Activated naive CD8-positive, alpha-beta T cell treated with anti-CD3 and anti-CD28 coated beads for 36 hours (primary cell): ENCODE measurements at places on chromosomes 3 and 15.

GRCh38 chr3:127442506-127442905 lies 148.0 kb downstream of the TPRA1 start:
- no peaks in the 10 kb centered on the region for H3K4me1 ChIP-seq
- no peaks in the 10 kb centered on the region for H3K27me3 ChIP-seq
- DNase-seq = no peak
- no peak overlapping the region for H3K27ac ChIP-seq
- H3K36me3 ChIP-seq = no peaks in the 10 kb centered on the region

- H3K4me3 ChIP-seq = no peak overlapping the region
- peaks cover 3% of the 10 kb centered on the region for H3K27me3 ChIP-seq
- no peak for DNase-seq
- H3K4me1 ChIP-seq = no peaks in the 10 kb centered on the region
- H3K27ac ChIP-seq = no peak overlapping the region
Measured at GRCh38 chr15:100986158-100986896, 67.2 kb downstream of the LRRK1 start.

- no peak overlapping the region for H3K4me3 ChIP-seq
- H3K36me3 ChIP-seq = no peaks in the 10 kb centered on the region
- peaks cover 43% of the 10 kb centered on the region for H3K27me3 ChIP-seq
- DNase-seq = no peak
- H3K27ac ChIP-seq = no peak overlapping the region
- H3K4me1 ChIP-seq = no peaks in the 10 kb centered on the region
Measured at GRCh38 chr3:134315286-134316106, 58.8 kb downstream of the AMOTL2 start.

DNA sequence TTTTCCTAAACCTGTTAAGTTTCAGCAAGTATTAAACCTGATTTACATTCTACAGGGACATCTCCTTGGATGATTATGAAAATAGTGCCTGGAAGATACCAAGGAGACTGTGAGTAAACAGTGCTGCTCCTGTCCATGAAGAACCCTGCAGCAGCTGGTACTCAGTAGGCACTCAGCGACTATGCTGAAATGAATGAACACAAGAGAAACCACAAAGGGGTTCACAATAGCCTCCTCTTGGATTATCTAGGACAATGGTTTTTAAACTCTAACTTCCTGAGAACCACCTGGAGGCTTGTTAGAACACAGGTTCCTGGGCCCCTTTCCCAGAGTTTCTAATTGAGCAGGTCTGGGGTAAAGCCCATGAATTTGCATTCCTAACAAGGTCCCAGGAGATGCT lies 488.4 kb upstream of the UBE2E2 start:
- no peak for DNase-seq
- H3K4me1 ChIP-seq = no peaks in the 10 kb centered on the region
- H3K27me3 ChIP-seq = no peaks in the 10 kb centered on the region
- no peaks in the 10 kb centered on the region for H3K36me3 ChIP-seq
- no peak overlapping the region for H3K27ac ChIP-seq

GRCh38 chr3:114857299-114857701 lies 289.8 kb downstream of the ZBTB20 start:
- no peak overlapping the region for H3K27ac ChIP-seq
- H3K27me3 ChIP-seq = no peaks in the 10 kb centered on the region
- H3K4me3 ChIP-seq = no peak overlapping the region
- peaks cover 2% of the 10 kb centered on the region for H3K36me3 ChIP-seq
- H3K4me1 ChIP-seq = peaks cover 43% of the 10 kb centered on the region

DNA sequence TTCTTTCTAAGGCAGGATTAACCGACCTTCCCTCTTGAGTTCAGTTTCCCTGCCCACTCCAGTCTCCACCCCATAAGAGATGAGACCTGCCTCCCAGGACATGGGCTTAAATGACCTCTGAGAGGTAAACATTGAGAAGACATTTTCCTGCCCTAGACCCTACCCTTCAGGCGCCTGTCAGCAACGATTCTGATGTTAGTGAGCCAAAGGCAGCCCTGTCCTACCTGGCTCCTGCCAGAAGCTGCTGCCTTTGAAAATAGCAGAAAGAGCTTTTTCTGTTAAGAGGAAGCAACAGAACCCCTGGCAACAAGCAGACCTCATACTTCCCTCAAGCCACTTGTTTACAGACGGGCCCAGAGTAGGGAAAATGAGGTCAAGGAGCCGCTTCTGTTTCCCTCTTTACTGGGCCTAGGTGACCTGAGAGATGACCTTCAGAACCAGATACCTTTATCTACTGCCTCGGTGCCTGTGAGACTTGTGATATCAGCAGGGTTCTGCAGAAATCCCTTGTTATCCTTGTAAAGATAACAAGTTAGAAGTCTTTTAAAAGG lies 52.0 kb downstream of the CD200R1L start:
- H3K27me3 ChIP-seq = no peaks in the 10 kb centered on the region
- H3K27ac ChIP-seq = no peak overlapping the region
- DNase-seq = no peak
- H3K36me3 ChIP-seq = no peaks in the 10 kb centered on the region
- H3K4me3 ChIP-seq = no peak overlapping the region

DNA sequence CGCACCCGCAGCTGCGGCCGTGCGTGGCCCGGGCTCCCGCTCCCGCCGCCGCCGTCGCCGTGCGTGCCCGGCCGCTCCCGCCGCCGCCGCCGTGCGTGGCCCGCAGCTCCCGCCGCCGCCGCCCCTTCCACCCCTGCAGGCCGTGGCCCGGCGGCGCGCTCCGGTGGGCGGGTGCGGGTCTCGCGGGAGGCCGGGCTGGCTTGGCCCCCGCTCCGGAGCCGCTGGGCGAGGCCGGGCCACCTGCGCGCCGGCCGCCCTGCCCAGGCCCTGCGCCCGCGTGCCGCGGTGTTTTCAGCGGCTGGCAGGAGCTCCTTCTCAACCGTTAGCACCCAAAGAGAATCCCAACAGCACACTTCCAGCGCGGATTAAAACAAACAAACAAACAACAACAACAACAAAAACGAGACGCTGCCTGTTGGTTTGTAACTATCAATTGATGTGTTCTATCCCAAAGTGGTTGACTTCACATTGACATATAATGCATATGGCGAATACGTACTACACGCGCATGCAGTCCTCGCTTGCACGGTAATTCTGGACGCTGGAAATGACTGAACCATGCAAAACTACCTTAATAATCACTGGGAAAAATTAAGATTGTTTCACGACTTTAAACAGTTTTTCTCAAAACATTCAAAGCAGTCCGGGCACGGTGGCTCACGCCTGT lies 113.7 kb upstream of the GOLGA8J start:
- H3K36me3 ChIP-seq = peaks cover 2% of the 10 kb centered on the region
- peaks cover 70% of the 10 kb centered on the region for H3K27me3 ChIP-seq
- H3K27ac ChIP-seq = no peak overlapping the region

GRCh38 chr3:58161435-58162398 lies 49.1 kb downstream of the DNASE1L3 start:
- H3K27me3 ChIP-seq = no peaks in the 10 kb centered on the region
- no peak overlapping the region for H3K4me3 ChIP-seq
- H3K4me1 ChIP-seq = peaks cover 11% of the 10 kb centered on the region
- H3K27ac ChIP-seq = peak overlapping the region; percentile 44
- no peak for DNase-seq

DNA sequence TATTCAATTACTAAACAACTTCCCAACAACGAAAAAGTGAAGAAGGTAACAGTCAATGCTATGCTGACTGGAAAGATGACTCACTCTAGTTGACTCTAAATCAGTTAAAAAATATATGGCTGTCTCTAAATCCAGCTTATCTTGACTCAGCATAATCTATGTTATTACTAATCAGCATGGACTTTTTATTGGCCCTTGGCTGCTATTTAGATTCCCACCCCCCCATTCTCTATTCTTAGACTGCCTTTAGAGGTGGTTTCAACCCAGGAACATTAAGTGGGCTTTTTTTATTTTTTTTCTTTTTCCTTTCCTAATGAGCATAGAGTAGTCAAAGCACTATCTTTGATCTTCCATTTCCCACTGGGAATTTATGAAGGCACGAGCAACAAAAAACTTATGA lies 1.9 kb downstream of the PCOLCE2 start:
- DNase-seq = no peak
- peaks cover 73% of the 10 kb centered on the region for H3K27me3 ChIP-seq
- H3K4me1 ChIP-seq = peaks cover 6% of the 10 kb centered on the region

DNA sequence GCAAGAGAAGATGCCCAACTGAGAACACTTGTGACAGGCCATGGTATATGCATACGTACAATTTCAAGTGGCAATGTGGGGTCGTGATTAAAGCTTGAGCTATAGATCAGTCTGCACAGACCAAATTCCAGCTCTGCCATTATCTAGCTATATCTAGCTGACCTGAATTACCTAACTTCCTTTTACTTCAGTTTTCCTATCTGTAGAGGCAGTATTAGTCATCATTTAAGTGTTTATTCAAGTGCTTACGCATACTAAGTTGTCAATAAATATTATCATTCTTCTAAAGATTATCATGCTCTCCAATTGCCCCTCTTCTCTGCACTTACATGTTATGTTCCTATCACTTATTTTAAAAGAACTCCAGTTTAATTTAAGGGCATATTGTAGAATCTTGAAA lies 87.9 kb downstream of the ARPP21 start:
- no peak overlapping the region for H3K4me3 ChIP-seq
- no peak for DNase-seq
- no peak overlapping the region for H3K27ac ChIP-seq
- H3K27me3 ChIP-seq = no peaks in the 10 kb centered on the region

GRCh38 chr15:67902579-67903009 lies 62.7 kb upstream of the RNU6-1 start:
- no peak overlapping the region for H3K27ac ChIP-seq
- DNase-seq = no peak
- no peak overlapping the region for H3K4me3 ChIP-seq
- peaks cover 3% of the 10 kb centered on the region for H3K27me3 ChIP-seq

DNA sequence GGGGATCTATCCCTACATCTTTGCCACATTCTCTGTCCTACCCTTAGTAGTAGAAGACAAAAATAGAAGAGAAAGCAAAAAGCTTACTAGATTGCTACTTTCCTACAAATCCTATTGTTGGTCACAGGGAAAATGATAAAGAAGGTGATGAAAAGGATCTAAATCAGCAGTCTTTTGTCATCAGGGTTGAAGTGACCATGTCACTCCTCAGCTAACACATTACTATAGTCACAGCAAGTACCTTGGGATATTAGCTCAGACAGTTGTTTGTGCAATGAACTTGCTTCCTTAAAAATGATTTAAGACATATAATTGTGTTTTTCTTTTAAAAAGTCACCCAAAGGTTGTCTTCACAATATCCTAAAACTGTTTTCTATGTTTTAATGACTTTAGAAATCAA lies 6.3 kb downstream of the ST3GAL6 start:
- no peak for DNase-seq
- peaks cover 10% of the 10 kb centered on the region for H3K27me3 ChIP-seq
- no peaks in the 10 kb centered on the region for H3K36me3 ChIP-seq

GRCh38 chr3:51706021-51706485 lies 815 bp upstream of the GRM2 start:
- no peak for DNase-seq
- peaks cover 5% of the 10 kb centered on the region for H3K27me3 ChIP-seq
- H3K27ac ChIP-seq = no peak overlapping the region
- H3K36me3 ChIP-seq = peaks cover 6% of the 10 kb centered on the region
- H3K4me1 ChIP-seq = peaks cover 14% of the 10 kb centered on the region

- no peaks in the 10 kb centered on the region for H3K36me3 ChIP-seq
- peaks cover 51% of the 10 kb centered on the region for H3K27me3 ChIP-seq
- peaks cover 39% of the 10 kb centered on the region for H3K4me1 ChIP-seq
- H3K4me3 ChIP-seq = no peak overlapping the region
Measured at GRCh38 chr15:101498076-101498716, 8.7 kb upstream of the PCSK6 start.

DNA sequence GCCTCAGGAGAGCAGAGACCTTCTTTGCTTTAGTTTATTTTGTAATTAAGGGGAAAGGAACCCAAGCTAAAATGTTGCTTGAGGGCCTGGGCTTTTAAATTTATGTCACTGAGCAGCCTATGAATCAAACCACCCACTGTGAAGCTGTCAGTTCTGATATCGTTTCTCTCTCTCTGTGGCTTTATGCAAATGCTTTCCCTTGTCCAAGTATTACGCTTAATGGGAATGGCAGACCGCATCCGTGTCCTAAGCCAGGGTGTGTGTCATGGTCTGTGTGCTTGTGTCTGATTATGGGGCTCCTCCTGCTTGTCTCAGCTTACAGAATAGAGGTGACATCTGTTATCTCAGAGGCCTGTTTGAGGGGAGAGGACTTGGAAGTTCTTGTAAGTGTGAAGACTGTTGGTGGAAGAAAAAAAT lies 82.4 kb downstream of the EBLN2 start:
- H3K36me3 ChIP-seq = no peaks in the 10 kb centered on the region
- DNase-seq = no peak

- peak; percentile 93 for DNase-seq
- peak overlapping the region; percentile 90 for H3K27ac ChIP-seq
- peaks cover 16% of the 10 kb centered on the region for H3K36me3 ChIP-seq
- peak overlapping the region; percentile 97 for H3K4me3 ChIP-seq
- H3K4me1 ChIP-seq = peaks cover 30% of the 10 kb centered on the region
Measured at GRCh38 chr3:186826976-186827857, 15.3 kb upstream of the ADIPOQ start.

- H3K4me3 ChIP-seq = no peak overlapping the region
- no peaks in the 10 kb centered on the region for H3K36me3 ChIP-seq
- peak; percentile 3 for DNase-seq
- no peaks in the 10 kb centered on the region for H3K27me3 ChIP-seq
- no peaks in the 10 kb centered on the region for H3K4me1 ChIP-seq
Measured at GRCh38 chr3:61936344-61936937, 375.1 kb downstream of the PTPRG start.

GRCh38 chr3:151558661-151559060 lies 97.8 kb upstream of the IGSF10 start:
- H3K27ac ChIP-seq = no peak overlapping the region
- no peak overlapping the region for H3K4me3 ChIP-seq
- no peaks in the 10 kb centered on the region for H3K27me3 ChIP-seq
- H3K36me3 ChIP-seq = no peaks in the 10 kb centered on the region

GRCh38 chr3:12179441-12179840 lies 20.7 kb upstream of the TIMP4 start:
- H3K27ac ChIP-seq = no peak overlapping the region
- H3K27me3 ChIP-seq = no peaks in the 10 kb centered on the region
- no peak for DNase-seq
- H3K4me3 ChIP-seq = no peak overlapping the region
- peaks cover 10% of the 10 kb centered on the region for H3K4me1 ChIP-seq
- no peaks in the 10 kb centered on the region for H3K36me3 ChIP-seq

- H3K4me3 ChIP-seq = no peak overlapping the region
- no peak for DNase-seq
- H3K27ac ChIP-seq = no peak overlapping the region
Measured at GRCh38 chr3:16721494-16721893, 116.3 kb upstream of the DAZL start.

- DNase-seq = peak; percentile 52
- peaks cover 14% of the 10 kb centered on the region for H3K4me1 ChIP-seq
- H3K27me3 ChIP-seq = peaks cover 27% of the 10 kb centered on the region
Measured at GRCh38 chr3:107431246-107432012, 54.2 kb downstream of the CCDC54 start.

GRCh38 chr3:126267169-126267975 lies 87.0 kb upstream of the ALDH1L1 start:
- H3K4me1 ChIP-seq = no peaks in the 10 kb centered on the region
- H3K27me3 ChIP-seq = peaks cover 34% of the 10 kb centered on the region
- no peak overlapping the region for H3K4me3 ChIP-seq
- no peaks in the 10 kb centered on the region for H3K36me3 ChIP-seq
- DNase-seq = no peak
